ENCODE measurements at places on chromosomes 5 and 9. TPM values are rescaled to one million over a fixed set of nuclear protein-coding genes. Genes with fewer than 3 reads are reported as not detected.

DNA sequence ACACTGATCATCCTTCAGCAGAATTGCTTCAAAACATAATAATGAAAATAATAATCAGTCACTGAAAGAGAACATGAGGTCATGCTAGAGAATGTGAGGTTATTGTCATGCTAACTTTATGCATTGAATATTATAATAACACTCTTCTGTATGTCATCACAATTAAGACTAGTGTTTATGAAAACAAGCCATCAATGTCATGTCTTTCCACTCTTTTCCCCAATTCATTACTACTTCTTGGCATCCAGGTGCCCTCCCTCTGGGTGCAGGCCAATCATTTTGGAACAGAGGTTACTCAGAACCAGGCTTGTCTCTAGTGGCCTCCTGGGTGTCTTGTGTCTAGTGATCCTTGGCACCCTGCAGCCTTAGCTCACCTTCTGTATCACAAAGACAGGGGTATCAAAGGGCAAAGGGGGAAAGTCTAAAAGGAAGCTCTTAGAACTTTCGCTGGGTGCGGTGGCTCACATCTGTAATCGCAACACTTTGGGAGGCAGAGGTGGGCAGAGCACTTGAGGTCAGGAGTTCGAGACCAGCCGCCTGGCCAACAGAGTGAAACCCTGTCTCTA is 217.6 kb upstream of the PIK3R1 start:
- no peak for DNase-seq

DNA sequence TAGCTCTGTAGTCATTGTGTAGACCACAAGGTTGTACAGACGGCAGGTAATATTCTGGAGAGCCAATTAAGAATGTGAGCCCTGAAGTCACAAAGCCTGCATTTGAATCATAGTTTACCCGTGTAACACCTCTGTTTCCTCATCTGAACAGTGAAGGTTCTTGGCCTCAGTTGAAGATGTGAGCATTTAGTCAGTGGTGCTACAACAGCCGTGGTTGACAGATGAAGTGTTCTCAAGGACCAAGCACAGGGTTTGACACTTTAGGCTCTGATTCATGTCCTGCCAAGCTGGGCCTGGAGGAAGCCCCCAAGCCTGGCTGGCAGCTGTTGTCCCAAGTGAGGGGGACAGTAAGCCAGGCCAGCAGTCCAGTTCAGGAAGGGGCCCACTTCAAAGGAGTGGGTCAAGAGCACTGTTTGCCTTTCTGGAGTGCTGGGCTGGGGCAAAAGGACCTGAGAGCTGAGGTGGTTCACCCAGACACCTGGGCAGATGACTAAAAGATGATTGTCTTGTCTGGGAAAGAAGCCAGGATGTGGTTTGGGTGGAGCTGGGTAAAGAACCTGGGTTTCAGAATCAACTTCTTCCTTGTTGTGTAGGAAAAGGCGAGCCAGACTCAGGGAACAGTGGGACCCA is 20.7 kb downstream of the FAXDC2 start:
- no peak for DNase-seq

DNA sequence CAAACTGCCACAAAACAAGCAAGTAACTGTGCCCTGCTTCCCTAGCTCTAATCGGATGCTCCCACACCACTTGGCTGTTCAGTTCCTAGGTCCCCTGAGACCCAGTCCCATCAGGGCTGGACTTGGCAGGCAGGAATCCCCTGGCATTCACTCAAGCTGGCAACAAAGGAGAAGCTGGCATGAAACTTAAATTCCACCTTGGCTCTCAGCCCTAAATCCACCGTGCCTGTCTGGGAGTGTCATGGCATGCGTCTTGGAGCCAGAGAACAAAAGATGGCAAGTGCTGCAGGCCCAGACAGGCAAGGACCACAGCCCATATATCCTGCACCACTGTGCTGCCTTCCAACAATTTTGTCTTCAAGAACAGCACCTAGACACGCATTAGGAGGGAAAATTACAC is 38.2 kb downstream of the ETF1 start:
- no peak for DNase-seq

- peak; percentile 35 for DNase-seq
Measured at GRCh38 chr9:107172160-107172978, 110.7 kb upstream of the RAD23B start.

DNA sequence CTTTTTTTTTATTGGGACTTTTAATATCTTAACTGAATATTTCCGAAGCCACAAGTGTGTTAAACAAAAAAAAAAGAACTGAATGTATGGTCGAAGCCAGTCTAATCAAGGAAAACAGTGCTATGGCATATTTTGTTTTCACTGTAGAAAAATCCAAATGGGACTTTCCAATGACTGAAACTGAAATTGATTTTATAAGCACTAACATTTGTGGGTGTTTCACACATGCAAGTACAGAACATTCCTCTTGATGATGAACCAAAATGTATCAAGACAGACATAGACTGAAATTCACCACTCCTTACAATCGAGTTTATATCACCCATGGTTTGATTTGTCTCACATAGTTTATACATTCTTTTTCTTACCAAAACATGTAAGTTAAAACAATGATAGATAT is 1026.8 kb downstream of the CDH18 start:
- no peak for DNase-seq

GRCh38 chr5:95760273-95761191 is 29.4 kb downstream of the RHOBTB3 start:
- no peak for DNase-seq

GRCh38 chr9:82890865-82891264 is 172.1 kb downstream of the RASEF start:
- no peak for DNase-seq

DNA sequence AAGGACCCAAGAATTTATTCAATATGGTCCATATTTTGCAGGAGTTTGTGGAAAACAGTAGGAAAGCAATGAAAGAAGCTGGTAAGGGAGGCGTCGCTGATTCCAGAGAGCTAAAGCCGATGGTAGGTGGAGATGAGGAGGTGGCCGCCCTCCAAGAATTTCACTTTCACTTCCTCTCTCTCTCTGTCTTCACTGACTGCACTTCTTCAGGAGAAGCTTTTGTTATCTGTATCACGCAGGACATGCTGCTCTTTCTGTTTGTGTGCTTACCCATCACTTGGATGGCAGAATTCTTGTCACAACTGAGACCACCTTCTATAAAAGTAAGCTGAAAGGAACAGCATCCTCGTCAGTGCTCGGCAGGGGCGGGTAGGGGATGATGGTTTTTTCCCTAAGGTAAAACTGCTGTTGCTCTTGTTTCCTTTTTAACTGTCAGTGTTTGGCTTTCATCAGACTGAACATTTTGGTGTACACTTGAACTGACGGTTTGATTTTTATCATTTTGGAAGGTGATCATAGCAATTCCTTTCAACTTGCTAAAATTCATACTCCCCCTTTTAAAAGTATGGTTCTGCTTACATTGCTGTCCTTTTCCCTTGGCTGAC is 62.4 kb upstream of the FSD1L start:
- DNase-seq: no peak

GRCh38 chr5:154485850-154486426 is 7.9 kb upstream of the HAND1 start:
- DNase-seq: no peak

- peak; percentile 8 for DNase-seq
Measured at GRCh38 chr9:34773306-34773910, 63.5 kb upstream of the CCL21 start.

DNA sequence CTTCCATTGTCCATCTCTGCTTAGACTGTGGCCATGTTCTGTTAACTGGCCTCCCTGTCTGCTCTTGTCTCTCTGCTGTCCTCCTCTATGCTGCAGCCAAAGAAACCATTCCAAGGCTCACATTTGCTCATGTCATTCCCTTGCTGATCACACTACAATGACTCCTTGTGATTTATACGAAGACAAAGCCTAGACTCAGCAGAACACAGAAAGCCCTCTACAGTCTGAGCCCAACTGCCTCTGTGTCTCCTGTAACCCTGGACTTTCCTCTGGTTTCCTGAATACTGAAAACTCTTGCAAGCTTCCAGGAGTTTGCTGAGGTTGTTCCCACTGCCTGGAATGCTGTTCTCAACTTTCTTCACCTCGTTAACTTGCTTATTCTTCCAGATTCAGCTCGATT is 191.8 kb downstream of the TMEM38B start:
- no peak for DNase-seq

- peak; percentile 97 for DNase-seq
Measured at GRCh38 chr5:136016945-136017530, 11.8 kb upstream of the TGFBI start.

- DNase-seq: no peak
Measured at GRCh38 chr9:19807182-19807892, 18.5 kb upstream of the SLC24A2 start.

DNA sequence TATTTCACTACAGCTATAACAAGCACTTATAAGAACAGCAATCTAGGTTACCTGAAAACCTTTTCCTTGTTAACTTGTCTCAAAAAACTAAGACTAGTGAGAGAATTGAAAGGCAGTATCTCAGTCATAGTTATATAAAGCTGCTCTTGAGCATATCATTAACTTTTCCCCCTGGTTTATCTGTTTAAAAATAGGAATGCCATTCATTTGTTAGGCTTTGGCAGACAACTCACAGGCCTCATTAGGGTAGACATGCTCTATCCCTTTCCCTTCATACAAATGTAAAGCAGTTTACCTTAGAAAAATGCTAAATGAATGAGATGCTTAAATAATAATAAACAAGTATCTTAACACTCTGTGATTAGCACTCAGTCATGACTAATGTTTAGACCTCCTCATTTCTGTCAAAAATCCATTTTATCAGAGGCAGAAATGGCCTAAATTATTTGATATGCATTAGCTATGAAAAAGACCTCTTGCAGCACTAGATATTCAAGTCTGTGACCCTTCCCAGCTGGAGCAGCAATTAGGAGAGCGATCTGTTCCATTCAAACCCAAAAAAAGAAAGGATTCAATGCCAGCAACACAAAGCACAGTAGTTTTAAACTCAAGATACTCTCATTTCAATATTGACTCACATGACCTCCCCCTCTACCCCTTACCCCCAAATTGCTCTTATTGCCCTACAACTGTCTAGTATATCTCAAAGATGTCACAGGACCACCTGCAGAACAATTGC is 1578.8 kb upstream of the WWC1 start:
- DNase-seq: no peak

GRCh38 chr5:116091416-116091815 is 6.6 kb downstream of the COMMD10 start:
- no peak for DNase-seq

DNA sequence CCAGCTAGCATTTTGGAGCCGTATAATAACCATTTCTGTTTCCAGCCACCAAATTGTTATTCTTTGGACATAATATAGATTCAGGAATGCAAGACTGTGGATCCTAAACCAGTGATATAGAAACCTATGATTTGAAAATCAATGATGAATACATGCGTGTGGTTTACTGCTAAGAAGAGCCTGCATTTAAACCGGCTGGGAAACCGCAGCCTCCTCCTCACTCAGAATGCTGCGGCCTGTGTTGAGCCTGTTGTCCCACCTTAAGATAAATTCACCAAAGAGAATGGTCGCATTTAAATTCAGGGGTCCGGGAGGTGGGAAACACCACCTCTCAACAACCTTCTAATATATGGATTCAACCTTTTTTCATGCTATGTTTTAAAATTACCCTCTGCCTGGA is 148.0 kb downstream of the MEF2C start:
- no peak for DNase-seq

DNA sequence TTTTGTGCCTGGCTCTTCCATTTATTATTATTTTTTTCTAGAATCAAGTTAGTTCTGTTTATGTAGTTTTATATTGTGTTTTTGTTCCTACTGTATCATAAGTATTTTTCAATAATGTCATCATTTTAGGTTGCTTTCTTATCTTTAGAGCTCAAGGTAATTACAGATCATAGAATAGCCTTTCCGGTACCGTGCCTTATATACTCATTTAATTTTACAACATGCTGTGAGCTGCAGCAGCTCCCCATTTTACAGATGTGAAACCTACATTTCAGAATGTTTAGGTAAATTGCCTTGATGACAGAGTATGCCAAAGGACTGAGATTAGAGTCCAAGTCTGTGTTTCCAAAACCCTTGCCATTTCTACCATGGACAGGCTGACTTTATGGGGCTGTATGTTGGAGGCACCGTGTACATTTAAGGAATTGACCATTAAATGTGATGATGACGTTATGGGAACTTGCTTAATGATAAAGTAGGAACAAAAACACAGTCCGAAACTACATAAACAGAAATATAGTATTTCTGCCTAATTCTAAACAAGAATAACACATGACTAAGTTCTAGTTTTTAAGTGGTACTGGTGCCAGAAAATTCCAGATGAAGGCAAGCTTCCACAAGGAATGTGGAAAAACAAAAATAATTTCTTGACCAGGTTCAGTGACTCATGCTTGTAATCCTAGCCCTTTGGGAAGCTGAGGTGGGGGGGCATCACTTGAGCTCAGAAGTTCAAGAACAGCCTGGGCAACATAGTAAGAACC is 97.7 kb downstream of the IQGAP2 start:
- DNase-seq: no peak

DNA sequence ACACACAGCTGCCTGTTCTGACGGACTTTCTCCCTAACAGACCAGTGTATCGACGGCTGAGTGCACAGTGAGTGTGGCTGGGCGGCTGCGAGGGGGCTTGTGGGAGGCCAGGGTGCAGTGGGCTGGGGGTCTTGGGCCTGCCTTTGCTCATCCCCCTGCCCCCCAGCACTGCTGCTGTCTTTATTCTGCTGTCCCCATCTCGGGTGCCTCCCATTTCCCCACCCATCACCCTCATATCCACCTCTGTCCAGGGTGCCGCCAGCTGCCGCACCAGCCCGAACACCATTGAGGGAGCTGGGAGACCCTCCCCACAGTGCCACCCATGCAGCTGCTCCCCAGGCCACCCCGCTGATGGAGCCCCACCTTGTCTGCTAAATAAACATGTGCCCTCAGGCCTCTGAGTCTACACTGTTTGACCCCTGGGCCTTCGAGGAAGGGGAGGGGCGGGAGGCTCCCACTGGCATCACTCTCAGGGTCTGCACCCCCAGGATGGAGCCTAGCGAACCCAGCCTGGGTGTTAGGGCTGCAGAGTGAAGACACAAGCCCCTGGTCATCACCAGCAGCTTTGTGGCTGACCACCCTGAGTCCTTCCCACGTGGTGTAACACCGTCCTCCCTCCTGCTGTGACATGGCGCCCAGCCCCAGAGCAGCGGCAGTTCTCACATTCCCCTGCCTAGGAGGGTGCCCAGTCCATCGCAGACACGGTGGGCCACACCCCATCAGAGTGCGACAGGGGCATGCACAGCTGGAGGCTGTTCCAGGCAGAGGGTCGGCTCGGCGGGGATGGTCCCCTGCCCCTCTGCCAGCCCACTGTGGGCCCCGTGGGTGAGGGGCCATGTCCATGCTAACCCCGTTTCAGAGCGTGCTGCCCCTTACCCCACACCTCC is 4.0 kb downstream of the LCN2 start:
- no peak for DNase-seq

DNA sequence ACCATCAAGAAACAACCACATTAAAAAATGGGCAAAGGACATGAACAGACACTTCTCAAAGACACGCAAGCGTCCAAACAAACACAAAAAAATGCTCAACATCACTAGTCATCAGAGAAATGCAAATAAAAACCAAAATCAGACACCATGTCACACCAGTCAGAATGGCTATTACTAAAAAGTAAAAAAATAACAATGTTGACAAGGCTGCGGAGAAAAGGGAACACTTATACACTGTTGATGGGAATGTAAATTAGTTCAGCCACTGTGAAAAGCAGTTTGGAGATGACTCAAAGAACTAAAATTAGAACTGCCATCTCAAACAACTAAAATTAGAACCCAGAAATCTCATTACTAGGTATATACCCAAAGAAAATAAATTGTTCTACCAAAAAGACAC is 80.4 kb downstream of the CAAP1 start:
- no peak for DNase-seq

VCAN gene
- 21.1 TPM for polyA plus RNA-seq

SLC1A3 gene
- not detected for polyA plus RNA-seq

IRX2 gene
- polyA plus RNA-seq: 0.67 TPM

THBS4 gene
- polyA plus RNA-seq: 0.54 TPM

CD14 gene
- polyA plus RNA-seq: 2.0 TPM

ZNF462 gene
- 3.0 TPM for polyA plus RNA-seq

SPOCK1 gene
- polyA plus RNA-seq: 19.2 TPM

NR4A3 gene
- 1.4 TPM for polyA plus RNA-seq
